ENCODE measurements at places on chromosomes 1 and 21.

DNA sequence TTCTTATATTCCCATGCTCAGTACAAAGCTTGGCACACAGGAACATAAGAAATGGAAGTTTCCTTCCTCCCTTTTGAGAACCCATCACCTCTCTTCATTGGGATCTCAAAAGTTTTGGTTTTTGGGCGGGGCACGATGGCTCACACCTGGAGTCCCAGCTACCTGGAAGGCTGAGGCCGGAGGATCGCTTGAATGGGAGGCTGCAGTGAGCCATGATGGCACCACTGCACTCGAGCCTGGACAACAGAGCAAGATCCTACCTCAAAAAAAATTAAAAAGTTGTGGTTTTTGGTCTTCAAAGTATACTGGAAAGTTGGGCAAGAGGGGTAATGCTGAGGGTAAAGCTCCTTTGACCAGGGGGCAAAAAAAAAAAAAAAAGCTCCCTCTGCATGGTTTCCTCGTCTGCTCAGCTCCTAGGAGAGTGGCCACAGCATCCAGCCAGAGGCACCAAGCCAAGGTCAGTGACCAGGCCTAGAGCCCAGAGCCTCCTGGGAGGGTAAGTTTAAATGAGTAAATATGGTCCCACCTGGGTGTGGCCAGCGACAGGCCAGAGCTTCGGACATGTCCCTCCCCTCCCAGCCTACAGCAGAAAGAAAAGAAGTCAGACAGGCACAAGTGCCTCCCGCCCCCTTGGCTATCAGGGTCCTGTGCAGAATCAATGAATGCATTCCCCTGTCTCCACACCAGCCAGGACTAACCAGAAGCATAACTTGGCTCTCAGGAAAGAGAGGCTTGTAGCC is 5.0 kb downstream of the MEF2D start:
- no peaks in the 10 kb centered on the region for H3K27me3 ChIP-seq
- peaks cover 63% of the 10 kb centered on the region for H3K4me1 ChIP-seq
- no peak overlapping the region for H3K27ac ChIP-seq
- H3K36me3 ChIP-seq: peaks cover 17% of the 10 kb centered on the region

DNA sequence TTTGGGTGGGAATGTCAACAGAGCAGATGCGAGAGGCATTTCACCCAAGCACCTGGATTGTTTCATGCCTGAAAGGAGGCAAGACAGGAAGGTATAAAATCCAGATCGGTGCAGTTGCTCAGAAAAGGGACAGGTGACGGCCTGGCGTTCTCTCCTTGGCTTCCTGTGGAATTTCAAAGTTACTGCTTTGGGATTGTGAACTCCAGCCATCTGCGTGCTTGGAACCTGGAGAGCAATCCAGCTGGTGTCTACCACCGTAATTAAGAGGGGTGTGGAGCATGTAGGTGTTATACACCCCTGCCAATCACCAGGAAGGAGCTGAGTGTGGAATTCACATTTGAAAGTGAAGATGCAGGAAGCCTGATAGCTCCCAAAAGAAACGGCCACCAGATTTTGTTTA is 286.1 kb downstream of the KIF26B start:
- H3K27ac ChIP-seq: no peak overlapping the region
- no peak for DNase-seq
- H3K27me3 ChIP-seq: peaks cover 5% of the 10 kb centered on the region
- no peaks in the 10 kb centered on the region for H3K36me3 ChIP-seq
- H3K4me3 ChIP-seq: no peak overlapping the region
- H3K4me1 ChIP-seq: no peaks in the 10 kb centered on the region

GRCh38 chr1:58331156-58331555 is 215.4 kb downstream of the OMA1 start:
- no peak overlapping the region for H3K27ac ChIP-seq
- no peaks in the 10 kb centered on the region for H3K4me1 ChIP-seq
- no peak for DNase-seq
- no peaks in the 10 kb centered on the region for H3K27me3 ChIP-seq

GRCh38 chr1:29554208-29554778 is 318.0 kb downstream of the PTPRU start:
- H3K4me1 ChIP-seq: no peaks in the 10 kb centered on the region
- no peak overlapping the region for H3K4me3 ChIP-seq
- H3K36me3 ChIP-seq: no peaks in the 10 kb centered on the region
- no peaks in the 10 kb centered on the region for H3K27me3 ChIP-seq
- H3K27ac ChIP-seq: no peak overlapping the region

DNA sequence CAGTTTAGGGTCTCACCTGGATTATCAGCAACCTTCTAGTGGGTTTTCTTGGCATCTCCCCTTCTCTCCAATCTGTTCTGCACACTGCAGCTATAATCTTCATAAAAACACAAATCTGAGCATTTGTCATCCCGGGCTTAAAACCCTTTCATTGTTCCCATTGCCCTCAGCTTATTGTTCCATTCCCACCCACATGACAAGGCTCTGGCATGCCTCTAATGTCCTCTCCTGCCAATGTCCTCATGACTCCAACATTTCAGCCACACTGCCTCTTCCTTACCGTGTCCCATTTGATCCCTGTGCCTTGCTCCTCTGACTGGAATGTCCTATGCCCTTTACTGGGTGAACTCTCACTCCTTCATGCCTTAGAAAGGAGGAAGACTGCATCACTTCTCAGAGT is 7.5 kb upstream of the DPH2 start:
- H3K36me3 ChIP-seq: peaks cover 2% of the 10 kb centered on the region
- H3K4me3 ChIP-seq: no peak overlapping the region
- no peaks in the 10 kb centered on the region for H3K27me3 ChIP-seq

DNA sequence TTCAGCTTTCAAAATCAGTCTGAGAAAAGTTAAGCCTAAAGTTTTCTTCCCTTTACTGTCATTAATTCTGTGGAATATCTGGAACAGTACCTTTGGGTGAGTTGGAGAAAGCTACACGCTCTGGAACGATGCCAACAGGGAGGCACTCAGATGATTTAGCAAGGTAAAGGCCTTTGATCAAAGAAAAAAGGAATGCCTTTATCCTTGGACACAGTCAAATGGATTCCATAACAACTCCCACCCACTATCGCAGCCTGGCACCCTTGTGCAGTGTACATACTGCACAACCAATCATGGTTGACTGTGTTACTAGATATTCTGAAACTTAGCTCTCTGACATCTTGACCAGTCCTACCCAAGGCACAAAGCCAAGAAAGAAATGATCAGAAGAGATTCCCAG is 218.7 kb downstream of the PATJ start:
- DNase-seq: no peak
- H3K36me3 ChIP-seq: no peaks in the 10 kb centered on the region
- H3K4me1 ChIP-seq: no peaks in the 10 kb centered on the region
- no peaks in the 10 kb centered on the region for H3K27me3 ChIP-seq
- no peak overlapping the region for H3K4me3 ChIP-seq
- H3K27ac ChIP-seq: no peak overlapping the region

GRCh38 chr1:81949421-81949820 is 148.7 kb downstream of the ADGRL2 start:
- DNase-seq: no peak
- H3K4me3 ChIP-seq: no peak overlapping the region
- no peaks in the 10 kb centered on the region for H3K4me1 ChIP-seq
- no peaks in the 10 kb centered on the region for H3K27me3 ChIP-seq
- H3K36me3 ChIP-seq: no peaks in the 10 kb centered on the region

DNA sequence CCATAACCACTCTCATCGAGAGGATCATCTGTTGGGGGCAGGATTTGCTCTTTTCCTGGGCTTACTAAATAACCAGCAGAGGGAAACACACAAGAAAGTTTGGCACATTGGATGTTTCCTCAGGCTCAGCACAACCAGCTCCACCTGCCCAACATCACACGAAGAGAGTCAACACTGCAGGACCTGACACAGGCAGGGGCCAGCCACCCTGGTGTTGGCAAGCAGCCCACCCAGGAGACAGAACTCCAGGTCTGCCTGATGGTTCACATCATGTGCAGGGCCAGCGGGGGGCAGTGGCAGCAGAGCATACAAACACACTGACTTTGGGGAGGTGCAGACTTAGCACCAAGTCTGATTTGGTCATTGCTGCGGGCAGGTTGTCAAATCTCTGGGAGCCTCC is 182.3 kb upstream of the GALNT2 start:
- no peak overlapping the region for H3K4me3 ChIP-seq
- no peak overlapping the region for H3K27ac ChIP-seq
- no peak for DNase-seq
- no peaks in the 10 kb centered on the region for H3K4me1 ChIP-seq
- no peaks in the 10 kb centered on the region for H3K36me3 ChIP-seq

GRCh38 chr1:246613096-246613758 is 47.0 kb downstream of the CNST start:
- H3K4me1 ChIP-seq: peaks cover 12% of the 10 kb centered on the region
- no peak overlapping the region for H3K27ac ChIP-seq
- DNase-seq: no peak

- no peaks in the 10 kb centered on the region for H3K36me3 ChIP-seq
- no peak overlapping the region for H3K4me3 ChIP-seq
- no peaks in the 10 kb centered on the region for H3K4me1 ChIP-seq
- DNase-seq: no peak
- H3K27me3 ChIP-seq: no peaks in the 10 kb centered on the region
- no peak overlapping the region for H3K27ac ChIP-seq
These were observed 244.4 kb downstream of the PBX1 start for GRCh38 chr1:164803366-164803765.

DNA sequence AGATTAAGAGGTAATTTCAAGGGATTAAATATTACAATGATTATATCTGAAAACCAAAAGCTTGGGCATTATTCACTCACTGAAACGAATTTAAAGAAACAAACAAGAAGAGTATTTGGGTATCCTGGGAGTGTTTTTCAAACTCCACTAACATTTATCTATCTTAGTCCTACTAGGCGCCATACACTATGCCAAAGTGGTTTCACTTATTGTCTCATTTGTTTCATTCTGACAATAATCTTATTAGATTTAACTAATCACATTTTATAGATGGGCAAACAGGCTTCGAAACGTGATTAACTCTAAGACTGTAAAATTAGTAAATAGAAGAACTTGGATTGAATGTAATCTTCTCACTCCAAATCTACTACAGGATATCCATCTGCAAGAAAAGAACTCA is 25.4 kb downstream of the ASH1L start:
- peak overlapping the region; percentile 94 for H3K27ac ChIP-seq
- H3K4me1 ChIP-seq: peaks cover 55% of the 10 kb centered on the region
- no peak for DNase-seq
- peaks cover 17% of the 10 kb centered on the region for H3K36me3 ChIP-seq
- peak overlapping the region; percentile 15 for H3K4me3 ChIP-seq

- no peak for DNase-seq
- H3K27me3 ChIP-seq: no peaks in the 10 kb centered on the region
- H3K4me3 ChIP-seq: no peak overlapping the region
- H3K27ac ChIP-seq: no peak overlapping the region
- peaks cover 10% of the 10 kb centered on the region for H3K4me1 ChIP-seq
- H3K36me3 ChIP-seq: no peaks in the 10 kb centered on the region
These were observed 111.7 kb downstream of the TIAM1 start for GRCh38 chr21:31232344-31232743.

GRCh38 chr1:111920221-111921024 is 69.0 kb downstream of the KCND3 start:
- H3K27me3 ChIP-seq: peaks cover 35% of the 10 kb centered on the region
- no peak overlapping the region for H3K4me3 ChIP-seq
- H3K4me1 ChIP-seq: no peaks in the 10 kb centered on the region
- H3K27ac ChIP-seq: no peak overlapping the region

- H3K4me1 ChIP-seq: no peaks in the 10 kb centered on the region
- H3K4me3 ChIP-seq: no peak overlapping the region
- no peak for DNase-seq
These were observed 24.4 kb downstream of the TBX15 start for GRCh38 chr1:118963456-118964430.

DNA sequence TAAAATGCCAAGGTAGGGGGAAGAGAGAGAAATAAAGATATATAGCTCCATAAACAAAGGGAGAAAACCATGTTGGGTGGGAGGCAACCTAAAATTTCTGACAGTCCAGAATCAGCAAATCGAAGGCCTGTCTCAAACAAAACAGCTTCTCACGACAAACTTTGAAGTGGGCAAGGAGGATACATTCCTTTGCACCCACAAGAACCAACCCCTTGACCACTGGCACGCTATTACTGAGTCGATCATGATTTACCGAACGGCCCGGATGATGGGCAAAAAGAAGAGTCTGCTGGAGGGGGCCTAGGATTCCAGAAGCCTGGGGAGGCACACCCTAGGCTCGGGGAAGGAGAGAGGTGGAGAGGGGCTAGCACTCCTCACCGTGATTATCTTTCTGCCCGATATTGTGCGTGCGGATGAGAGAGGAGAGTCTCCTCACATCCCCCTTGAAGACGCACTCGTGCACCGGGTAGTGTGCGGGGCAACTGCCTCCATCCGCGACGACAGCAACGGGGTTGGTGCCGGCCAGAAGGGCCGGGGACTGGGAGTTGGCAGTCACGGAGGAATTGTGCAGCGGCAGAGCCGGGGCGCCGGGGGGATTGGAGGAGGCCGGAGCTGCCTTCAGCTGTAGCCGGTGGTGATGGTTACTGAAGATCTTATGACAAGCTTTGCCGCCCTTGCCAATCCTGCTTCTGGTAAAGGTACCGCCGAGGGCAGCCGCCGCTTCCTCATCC is 756 bp downstream of the ANKRD13C start:
- peak overlapping the region; percentile 92 for H3K4me3 ChIP-seq
- peaks cover 22% of the 10 kb centered on the region for H3K36me3 ChIP-seq
- H3K4me1 ChIP-seq: peaks cover 27% of the 10 kb centered on the region
- peak; percentile 43 for DNase-seq
- H3K27me3 ChIP-seq: no peaks in the 10 kb centered on the region
- peak overlapping the region; percentile 94 for H3K27ac ChIP-seq

GRCh38 chr1:214824763-214825162 is 221.8 kb downstream of the CENPF start:
- H3K27me3 ChIP-seq: no peaks in the 10 kb centered on the region
- no peak overlapping the region for H3K4me3 ChIP-seq
- DNase-seq: no peak
- H3K4me1 ChIP-seq: no peaks in the 10 kb centered on the region
- no peaks in the 10 kb centered on the region for H3K36me3 ChIP-seq
- no peak overlapping the region for H3K27ac ChIP-seq

- H3K27me3 ChIP-seq: no peaks in the 10 kb centered on the region
- H3K4me1 ChIP-seq: peaks cover 70% of the 10 kb centered on the region
- peaks cover 45% of the 10 kb centered on the region for H3K36me3 ChIP-seq
- DNase-seq: no peak
These were observed 4.8 kb downstream of the MKNK1 start for GRCh38 chr1:46599059-46599970.

- H3K27ac ChIP-seq: no peak overlapping the region
- no peak overlapping the region for H3K4me3 ChIP-seq
- DNase-seq: no peak
- peaks cover 23% of the 10 kb centered on the region for H3K36me3 ChIP-seq
- H3K4me1 ChIP-seq: peaks cover 37% of the 10 kb centered on the region
- no peaks in the 10 kb centered on the region for H3K27me3 ChIP-seq
These were observed 222.4 kb upstream of the B3GALT2 start for GRCh38 chr1:193408782-193409293.

GRCh38 chr1:94125551-94126514 is 4.9 kb upstream of the ABCA4 start:
- H3K27me3 ChIP-seq: no peaks in the 10 kb centered on the region
- no peaks in the 10 kb centered on the region for H3K4me1 ChIP-seq
- no peak overlapping the region for H3K27ac ChIP-seq
- no peak for DNase-seq
- H3K4me3 ChIP-seq: no peak overlapping the region

- no peak for DNase-seq
- H3K4me1 ChIP-seq: no peaks in the 10 kb centered on the region
- H3K36me3 ChIP-seq: no peaks in the 10 kb centered on the region
- H3K27me3 ChIP-seq: no peaks in the 10 kb centered on the region
- no peak overlapping the region for H3K27ac ChIP-seq
These were observed 234.8 kb downstream of the GPR52 start for GRCh38 chr1:174682419-174683008.
